ENCODE measurements at places on chromosomes 2 and 18.

- DNase-seq = no peak
Observed at GRCh38 chr2:207217442-207217841, 51.7 kb upstream of the KLF7 start.

GRCh38 chr2:46954951-46955571, 39.5 kb upstream of the MCFD2 start:
- no peak for DNase-seq

- DNase-seq = no peak
Observed at GRCh38 chr2:31853521-31853920, 157.3 kb downstream of the MEMO1 start.

GRCh38 chr2:178514664-178515063, 34.4 kb downstream of the PLEKHA3 start:
- DNase-seq = no peak

DNA sequence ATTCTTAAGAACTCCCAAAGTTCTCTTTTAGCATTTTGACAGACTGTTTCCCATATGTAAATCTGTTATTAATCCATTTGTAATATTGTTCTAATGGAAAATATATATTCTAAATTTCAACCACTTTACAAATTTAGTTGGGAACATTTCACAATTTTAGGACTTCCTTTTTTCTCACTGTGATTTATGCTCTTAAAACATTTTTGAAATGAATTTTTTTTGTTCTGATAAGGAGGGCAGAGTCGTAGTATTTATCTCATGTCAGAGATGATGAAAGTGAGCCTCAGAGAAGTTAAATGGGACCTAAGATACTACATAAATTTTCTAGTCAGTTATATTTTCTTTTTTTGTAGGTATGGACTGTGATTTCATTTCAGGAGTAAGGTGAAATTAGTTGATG, 26.6 kb downstream of the RASGRP3 start:
- DNase-seq = no peak

DNA sequence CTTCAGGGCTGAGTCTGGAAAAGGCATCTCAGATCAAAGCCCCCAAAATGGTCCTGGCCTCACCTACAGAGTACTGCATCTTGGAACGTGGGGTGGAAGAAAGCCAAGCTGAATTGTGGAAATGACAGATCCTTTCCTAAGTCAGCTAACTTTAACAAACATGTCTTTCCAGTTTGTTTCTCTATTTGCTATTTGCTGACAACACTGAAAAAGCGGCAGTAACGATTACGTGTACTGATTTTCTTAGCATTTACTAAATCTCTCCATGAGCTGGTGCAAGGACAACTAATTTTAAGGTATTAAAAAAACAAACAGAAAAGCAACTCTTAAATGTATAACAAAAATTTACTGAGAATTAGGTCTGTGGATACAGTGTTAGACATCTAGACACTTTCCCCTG, 1.1 kb downstream of the HIBCH start:
- DNase-seq = no peak

DNA sequence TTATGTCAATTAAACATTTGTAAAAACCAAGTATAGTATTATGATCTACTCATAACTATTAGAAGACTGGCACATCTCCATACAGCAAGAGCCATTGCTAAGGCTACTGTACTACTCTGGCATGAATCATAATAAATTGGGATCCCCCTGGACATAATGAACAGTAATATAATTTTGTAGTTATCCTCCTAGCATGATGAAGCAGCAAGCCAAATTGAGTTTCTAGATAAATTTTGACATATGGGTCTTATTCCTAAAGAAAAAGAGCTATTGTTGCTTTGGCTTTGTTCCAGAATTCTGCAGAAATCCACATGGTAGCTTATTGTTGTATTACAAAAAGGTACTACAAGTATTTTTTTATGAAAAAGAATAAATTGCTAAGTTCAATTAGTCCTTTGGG, 204.3 kb downstream of the CAMKMT start:
- DNase-seq = no peak

- no peak for DNase-seq
Observed at GRCh38 chr2:71891719-71892422, 255.8 kb downstream of the CYP26B1 start.

DNA sequence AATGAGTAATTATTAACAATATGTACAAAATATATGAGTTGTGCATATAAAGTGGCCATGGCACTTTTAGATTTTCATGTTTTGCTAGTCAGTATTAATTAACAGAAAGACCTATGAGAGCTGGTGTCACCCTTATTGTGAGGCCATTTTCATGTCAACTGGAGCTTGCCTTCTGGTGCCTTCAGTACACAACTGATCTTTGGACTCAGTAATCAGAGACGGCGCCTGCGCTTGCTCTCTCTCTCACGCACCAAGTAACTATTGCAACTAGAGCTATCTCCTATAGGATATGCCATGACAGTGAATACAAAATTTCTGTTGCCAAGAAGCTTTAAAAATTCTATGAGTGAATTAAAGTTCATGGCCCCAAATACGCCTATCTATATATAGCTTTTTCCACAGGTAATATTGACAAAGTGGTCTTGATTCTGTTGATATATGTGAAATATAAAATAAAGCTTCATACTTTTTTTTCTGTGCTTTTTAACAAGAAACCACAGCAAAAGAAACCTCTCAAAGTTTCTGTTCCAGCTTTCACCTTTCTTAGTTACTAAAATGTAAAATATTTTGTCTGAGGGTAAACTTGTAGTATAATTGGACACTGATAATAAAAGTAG, 2.9 kb downstream of the SERTAD2 start:
- DNase-seq = no peak

- no peak for DNase-seq
Observed at GRCh38 chr2:46053564-46053963, 243.6 kb upstream of the EPAS1 start.

DNA sequence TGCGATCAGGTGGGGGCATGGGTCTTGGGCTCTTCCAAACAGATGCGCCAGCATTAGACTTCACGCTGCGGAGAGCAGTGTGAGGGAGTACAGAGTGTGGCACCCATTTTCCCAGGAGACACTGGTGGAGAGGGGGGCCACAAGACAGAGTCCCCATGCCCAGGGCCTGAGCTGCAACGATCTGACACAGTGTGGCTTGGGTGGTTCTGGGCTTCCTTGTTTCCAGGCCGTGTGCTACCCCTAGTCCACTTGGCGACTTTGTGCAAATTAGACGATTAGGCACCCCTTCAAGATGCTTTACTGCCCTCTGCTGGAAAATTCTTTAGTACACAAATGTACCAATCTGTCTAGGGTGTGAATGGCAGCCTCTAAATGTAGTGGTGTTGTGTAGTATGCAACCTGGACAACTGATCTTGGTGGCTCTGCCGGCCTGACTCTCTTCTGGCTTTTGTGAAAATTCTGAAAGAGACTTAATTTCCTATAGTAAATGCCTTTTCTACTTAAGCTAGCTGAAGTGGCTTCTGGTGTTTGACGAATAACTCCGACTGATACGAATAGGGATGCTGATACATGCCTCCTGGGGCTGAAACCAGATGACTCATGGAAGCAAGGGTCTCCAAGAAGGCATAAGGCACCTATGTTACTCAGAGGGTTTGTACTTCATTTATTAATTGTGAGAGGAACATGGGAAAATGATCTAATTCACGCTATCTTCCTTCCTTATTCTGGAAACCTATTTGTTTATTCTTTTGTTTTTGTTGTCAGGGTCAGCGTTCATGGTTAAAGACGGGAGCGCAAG, 92.3 kb upstream of the SMAD2 start:
- DNase-seq = no peak

DNA sequence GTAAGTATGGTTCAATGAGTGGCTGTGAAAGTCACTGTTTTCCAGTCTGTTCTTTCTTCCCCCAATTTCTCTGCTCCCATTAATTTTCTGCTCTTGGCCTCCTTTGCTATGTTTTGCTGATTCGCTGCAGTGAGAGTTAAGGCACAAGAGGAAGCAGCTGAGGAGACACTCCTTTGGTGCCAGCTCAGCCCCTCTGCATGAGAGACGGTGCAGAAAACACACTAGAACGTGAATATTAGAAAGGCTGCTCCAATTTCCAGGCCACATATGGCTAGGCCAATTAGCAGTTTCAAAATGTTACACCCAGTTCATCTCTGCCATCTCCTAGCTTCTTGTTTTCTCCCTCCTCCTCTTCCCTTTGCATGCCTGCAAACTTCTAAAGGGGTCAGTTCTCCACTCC, 38.9 kb downstream of the AKAIN1 start:
- DNase-seq = no peak

DNA sequence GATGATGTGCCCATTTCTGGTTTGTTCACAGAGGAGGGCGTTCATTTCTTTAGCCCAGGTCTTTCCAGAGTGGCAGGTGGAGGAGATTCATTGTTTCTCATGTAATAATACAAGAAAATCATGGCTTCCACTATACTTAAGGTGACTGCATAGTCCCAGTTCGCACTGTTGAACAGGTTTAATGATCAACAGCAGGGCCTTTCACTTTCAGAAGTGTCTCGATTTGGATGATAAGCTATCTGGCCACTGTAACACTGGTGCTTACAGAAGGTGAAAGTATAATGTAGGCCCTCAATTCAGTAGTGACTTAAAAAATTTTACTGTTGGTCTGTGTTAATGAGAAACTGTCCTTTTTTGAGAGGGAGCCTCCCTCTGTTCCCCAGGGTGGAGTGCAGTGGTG, 1.4 kb downstream of the RMC1 start:
- no peak for DNase-seq

- DNase-seq = no peak
Observed at GRCh38 chr2:64711252-64711800, 57.6 kb upstream of the SERTAD2 start.

- DNase-seq = no peak
Observed at GRCh38 chr2:99832926-99833325, 309.5 kb downstream of the AFF3 start.

- no peak for DNase-seq
Observed at GRCh38 chr2:151159109-151159662, 102.5 kb downstream of the RBM43 start.

DNA sequence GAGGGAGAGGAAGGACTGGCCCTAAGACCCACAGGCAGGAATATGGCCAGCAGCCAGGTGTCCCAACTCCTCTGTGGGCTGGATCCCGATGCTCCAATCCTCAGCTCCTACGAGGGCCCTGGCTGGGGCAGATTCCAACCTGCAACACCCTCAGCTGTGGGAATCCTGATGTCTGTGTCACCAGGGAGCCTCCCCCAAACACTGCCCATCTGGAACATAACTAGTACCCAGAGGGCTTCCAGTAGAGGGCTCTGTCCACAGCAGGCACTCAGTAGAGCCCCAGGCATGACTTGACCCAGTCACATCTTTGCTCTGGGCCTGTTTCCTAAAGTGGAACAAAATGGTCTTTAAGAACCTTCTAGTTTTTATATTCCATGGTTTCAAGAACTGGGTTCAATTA, 20.6 kb upstream of the LOXHD1 start:
- no peak for DNase-seq

DNA sequence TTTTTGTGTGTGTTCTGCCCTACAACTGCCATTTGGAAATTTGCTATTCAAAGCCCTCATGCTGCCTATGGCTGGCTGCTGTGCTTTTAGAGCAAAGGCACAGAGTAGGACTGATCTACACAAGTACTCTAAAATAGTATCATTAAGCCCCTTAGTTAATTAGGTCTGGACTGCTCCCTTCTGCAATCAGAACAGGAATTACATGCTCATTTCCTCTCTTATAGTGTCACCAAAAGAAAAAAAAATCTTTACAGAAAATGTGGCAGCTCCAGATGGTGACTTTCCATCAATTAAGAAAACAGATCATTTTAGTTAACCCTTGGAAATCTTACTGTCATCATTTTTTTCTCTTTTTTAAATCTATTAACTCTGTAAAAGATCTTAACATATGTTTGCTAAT, 337.5 kb downstream of the RIT2 start:
- no peak for DNase-seq

- no peak for DNase-seq
Observed at GRCh38 chr2:120432293-120432975, 86.5 kb downstream of the INHBB start.

GRCh38 chr2:165681841-165682240, 112.2 kb downstream of the GALNT3 start:
- DNase-seq = no peak

DNA sequence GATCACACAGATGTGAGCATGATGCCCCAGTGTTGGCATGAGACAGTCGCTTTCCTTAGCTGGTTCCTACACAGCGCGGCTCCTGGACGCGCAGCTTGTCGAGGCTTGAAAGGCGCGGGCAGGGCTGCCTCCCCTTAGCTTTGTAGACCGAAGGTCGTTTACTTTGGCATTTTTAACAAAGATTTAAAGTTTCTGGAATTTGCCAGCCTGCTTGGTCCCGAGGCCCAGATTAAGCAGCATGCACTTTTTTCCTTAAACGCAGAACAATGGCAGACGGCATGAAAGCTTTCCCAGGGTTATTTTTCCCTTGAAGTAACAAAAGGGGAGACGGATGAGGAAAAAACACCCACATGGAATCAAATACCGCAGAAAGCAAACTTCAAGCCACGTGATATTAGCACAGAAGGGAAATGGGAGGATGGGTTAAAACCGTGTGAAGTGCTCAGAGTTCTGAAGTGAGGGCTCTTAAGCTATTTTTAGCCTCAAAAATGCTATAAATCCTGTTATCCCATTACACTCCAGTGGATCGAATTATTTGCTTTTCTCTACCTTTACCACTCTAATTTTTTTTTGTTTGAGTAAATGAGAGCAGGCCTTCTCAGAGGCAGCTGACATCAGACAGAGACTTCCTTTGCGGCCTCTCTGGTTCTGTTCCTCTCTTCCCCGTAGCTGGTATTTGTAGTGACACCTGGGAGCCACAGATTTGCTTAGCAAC, 55.7 kb downstream of the NPAS2 start:
- DNase-seq = no peak

GRCh38 chr2:70937866-70938585, 2.3 kb downstream of the ATP6V1B1 start:
- DNase-seq = no peak

GRCh38 chr18:8504880-8505435, 104.3 kb upstream of the RAB12 start:
- DNase-seq = no peak

DNA sequence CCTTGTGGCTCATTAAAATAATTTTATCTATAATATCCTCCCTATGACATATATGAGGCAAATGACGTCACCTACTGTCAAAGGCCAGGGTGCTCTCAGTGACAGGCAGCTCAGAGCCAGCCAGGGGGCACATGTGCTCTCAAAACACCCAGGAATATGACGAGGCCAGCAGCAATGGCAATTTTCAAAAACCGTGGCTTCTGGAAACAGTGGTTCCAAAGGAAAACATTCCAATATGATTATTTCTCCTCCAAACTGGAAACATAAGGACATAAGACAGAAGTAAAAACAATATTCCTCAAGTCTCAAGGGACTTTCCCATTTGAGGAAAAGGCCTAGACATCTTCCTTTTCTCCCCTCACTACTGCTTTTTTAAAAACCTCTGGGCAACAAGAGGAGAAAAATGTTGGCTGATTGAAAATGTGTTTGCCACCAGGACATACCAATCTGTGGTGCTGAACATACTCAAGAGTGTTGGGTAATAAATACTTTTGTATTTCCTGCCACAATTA, 40.8 kb downstream of the RNF152 start:
- DNase-seq = no peak

- no peak for DNase-seq
Observed at GRCh38 chr2:102337481-102338386, 17.9 kb upstream of the IL18R1 start.

DNA sequence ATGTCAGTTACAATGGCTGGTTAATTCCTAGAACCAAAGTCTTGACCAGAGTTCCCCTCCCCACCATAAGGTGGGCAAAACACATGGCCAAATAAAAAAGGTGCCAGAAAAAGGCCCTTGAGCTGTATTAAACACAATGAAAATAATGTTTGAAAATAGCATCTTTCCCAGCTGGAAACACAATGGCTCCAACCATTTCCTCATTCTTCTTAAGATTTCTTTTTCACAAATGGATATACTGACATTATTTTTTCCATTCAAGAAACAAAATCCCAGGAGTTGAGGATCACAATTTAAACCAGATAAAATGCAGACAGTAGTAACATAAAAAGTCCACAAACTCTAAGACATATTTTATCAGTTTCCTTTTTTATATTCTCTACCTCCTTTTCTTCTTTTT, 143.8 kb downstream of the EXOC6B start:
- DNase-seq = no peak

Data from NCI-H2081 treated with DMSO at 0.1 percent for 48 hours (cell line).